ENCODE measurements at places on chromosomes 1 and 21.

DNA sequence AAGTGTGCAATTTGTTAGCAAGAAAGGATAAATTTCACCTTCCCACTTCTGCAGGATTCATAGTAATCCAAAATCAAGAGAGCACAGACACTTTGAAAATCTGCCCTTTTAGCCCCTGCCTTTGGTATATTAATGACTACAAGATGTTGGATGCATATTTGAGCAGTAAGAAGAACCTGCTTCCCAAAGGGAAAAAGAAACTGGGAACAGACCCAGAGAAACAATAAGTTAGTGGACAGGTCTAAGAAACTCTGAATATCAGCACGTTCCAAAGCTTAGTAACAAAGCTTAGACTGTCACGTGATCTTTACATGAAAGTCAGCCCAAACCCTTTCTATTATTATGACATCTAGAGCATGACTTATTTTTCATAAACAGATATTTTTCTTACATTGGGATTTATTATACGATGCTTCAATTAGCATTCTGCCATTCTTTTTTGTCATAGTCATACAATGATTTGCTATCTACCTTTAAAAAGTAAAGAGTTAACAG is 390.9 kb upstream of the ADGRL2 start:
- no peak for DNase-seq

DNA sequence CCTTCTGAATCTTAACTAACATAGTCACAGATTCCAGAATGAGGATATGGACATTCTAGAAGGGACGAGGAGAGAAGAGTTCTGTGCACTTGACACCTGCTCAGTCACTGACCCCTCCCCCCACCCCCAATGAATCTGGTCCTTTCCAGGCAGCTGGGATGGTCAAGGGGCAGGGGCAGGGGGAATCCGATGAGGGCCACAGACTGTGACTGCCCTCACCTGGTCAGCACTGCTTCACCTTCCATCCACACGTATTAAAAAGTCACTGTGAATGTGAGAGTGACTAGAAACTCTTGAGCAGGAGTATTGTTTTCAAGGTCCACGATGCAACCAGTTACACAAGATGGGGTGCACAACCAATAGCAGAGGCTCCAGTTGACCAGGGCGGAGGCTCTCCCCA is 9.5 kb upstream of the PRAMEF12 start:
- DNase-seq = no peak

GRCh38 chr1:201632364-201632952 is 93.5 kb downstream of the NAV1 start:
- DNase-seq = no peak

DNA sequence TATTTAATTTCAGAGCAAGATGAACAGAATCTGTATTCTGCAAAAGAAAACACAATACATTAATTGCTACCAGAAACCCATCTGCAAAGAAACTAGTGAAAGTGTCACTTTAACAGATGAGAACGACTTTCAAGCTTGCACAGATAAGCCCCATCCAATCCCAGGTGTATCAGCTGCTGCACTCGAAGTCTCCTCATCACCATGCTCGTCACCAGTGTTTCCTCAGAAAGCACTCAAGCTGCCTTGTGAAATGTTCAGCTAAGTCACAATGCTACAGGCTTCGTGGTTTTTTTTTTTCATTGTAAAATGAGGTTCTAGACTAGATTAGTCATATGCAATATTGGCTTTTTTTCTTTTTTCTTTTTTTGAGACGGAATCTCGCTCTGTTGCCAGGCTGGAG is 3.3 kb upstream of the TOMM20 start:
- DNase-seq = no peak

GRCh38 chr1:4517186-4517954 is 137.0 kb upstream of the AJAP1 start:
- no peak for DNase-seq

DNA sequence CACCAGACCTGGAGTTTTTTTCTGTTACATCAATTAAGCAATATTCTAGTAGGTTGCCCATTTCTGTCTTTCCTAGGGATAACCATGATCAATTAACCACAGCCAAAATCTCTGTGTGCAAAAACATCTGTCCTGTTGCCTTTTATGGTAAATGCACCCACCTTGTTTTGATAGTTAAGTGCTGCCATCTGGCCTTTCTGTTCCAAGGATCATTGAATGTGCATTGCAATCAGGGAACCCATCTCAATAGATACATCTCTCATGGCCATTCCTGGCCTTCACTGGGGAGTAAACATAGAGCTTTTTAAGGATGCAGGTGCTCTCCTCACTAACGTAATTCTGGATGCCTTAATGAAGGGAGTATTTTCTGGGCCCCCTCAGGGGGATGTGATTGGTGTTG is 111.8 kb upstream of the KIAA1614 start:
- DNase-seq = no peak

DNA sequence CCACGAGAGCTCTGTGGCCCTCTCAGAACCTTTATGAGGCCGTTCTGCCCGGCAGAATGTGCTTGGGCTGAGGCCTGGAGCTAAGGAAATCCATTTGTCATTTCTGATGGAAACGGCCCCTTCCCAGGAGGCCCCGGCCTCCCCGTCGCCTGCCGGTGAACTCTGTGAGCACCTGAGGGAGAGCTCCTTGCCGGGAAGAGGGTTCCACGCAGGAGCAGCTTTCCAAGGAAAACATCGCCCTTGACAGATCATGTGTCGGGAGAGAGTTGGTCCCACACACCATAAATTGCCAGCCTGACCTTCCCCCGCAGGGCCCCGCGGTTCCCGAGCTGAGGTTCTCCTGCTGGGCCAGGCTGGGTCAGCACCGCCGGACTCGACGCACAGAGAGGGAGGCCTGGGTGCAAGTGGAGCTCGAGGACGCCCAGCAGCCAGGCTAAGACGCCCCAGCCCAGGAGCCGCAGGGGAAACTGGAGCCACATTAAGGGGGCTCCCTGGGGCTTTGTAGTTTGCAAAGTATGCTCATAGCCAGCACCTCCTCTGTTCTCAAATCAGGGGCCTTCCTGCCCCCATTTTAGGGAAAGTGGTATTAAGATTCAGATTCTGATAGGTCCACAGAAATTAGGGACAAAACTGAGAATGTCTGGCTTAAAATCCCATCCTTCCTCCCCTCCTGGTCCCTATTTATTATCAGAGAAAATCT is 239.5 kb downstream of the FOXD2 start:
- DNase-seq = no peak

DNA sequence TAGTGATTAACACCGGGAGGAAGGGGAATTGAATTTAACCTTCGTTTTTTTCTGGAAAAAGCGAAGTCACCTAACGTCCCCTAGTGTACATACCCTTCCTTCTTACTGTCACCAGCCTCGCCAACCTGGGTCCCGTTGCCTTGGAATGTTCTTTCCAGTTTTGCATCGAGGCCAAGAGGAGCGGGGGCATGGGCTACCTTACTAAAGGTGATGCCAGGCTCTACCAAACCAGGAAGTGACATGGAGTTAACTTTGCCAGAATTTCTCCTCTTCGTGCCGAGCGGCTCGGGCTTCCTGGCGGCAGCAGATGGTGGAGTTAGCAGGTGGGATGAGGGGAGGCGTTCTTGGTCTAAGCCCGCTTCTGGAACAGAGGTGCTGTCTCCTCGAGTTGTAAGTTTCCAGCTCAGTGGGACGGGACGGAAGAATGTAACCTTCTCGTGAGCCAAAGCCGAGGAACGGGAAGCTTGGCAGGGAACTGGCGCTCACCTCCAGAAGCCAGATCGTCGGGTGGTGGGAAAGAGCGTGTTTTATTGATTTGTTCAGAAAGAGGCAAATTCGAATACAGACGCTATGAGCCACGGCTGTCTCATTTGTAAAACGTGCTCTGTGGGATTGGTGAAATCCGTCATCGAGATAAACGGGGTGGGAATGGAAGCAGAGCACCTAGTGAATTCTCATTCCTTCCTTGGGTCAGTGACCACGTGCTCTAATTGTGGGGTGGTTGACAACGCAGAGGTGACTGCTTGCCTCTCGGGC is 486 bp downstream of the NIPAL3 start:
- DNase-seq = no peak

DNA sequence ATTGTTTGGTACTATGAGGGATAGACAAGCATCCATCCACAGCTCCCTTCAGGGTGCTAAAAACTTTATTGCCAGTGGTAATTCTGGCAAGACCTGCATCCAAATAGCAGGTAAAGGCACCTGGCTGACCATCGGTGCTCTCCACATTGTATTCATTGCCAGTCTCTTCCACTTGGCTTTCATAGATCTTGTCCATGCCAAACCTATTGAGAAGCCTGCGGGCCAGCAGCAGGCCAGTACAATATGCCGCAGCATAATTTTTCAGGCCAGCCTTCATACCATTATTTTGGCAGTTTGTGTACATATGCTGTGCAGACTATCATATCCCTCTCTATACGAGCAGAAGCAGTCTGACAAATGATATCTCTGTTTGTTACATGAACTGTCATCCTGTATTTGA is 70.2 kb downstream of the SWT1 start:
- no peak for DNase-seq

GRCh38 chr1:233993651-233994050 is 89.2 kb downstream of the SLC35F3 start:
- DNase-seq = no peak

- DNase-seq = no peak
Observed at GRCh38 chr1:186055846-186056245, 319.2 kb downstream of the TPR start.

DNA sequence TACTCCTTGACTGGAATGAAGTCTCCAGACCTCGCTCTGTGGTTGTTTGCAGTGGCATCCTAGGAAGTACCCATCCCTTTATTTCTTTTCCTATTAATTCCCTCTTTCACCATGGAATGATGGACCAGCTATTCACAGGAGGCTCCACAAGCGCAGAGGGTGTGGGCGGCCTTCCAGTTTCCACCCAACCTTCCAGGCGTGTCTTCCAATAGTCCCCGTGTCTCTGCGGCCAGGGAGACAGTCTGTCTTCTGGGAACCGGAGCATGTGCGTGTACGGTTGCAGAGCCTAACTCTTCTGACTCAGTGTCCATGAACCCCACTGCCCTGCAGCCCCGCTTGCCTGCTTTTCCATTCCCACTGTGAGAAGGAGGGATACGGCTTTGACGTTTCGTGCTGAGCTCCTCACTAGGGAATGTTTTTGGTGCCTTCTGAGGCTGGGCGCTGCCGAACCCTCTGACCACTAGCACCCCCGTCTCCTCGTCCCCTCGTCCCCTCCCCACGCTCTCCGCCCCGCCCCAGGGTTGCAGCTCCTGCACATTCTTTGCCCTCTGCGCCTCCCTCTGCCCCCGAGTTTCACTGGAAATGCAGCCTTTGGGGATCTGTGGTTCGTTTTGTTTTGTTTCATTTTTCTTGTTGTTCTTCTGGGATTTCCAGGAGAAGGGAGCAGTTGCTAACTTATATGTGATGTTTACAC is 26.3 kb upstream of the FAM3B start:
- no peak for DNase-seq

- DNase-seq = no peak
Observed at GRCh38 chr1:226995365-226996332, 55.6 kb downstream of the COQ8A start.

GRCh38 chr1:244749230-244750016 is 86.0 kb upstream of the COX20 start:
- no peak for DNase-seq

DNA sequence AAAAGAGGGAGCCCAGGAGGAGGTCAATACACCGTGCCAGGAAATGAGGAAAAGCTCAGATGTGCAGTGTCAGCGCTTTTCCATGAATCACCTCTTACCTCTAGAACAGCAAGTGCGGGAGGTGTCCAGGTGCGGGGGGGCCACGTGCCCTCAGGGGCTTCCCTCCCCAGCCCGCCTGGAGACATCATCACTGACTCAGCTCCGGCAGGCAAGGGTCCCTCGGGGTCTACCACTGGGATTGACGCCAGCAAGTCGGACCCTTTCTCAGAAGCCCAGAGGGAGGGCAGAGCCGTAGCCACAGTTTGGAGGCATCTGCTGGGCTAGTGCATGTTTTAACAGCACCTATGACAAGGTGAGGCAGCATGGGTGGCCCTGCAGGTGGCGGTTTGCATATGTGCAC is 67.4 kb upstream of the TRAPPC10 start:
- no peak for DNase-seq

DNA sequence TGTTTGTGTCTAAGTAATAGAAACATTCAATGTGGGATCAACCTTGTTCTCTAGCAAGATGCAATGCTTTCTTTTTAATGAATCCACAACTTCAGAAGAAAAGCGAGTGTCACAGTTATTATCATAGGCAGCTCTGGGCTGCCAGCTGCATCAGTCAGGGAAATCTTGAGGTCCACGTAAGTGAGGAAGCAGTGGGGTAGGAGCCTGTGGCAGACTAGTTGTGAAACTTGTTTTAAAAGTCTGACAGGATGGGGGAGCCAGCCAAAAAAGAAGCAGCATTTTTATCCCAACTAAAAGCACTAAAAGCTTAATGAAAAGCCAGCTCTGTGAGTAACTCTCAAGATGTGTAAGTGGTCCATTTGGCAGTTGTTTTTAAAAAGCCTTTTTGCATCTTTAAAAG is 113.1 kb downstream of the ZNF326 start:
- no peak for DNase-seq

- DNase-seq = no peak
Observed at GRCh38 chr21:42545317-42545716, 31.7 kb downstream of the SLC37A1 start.

DNA sequence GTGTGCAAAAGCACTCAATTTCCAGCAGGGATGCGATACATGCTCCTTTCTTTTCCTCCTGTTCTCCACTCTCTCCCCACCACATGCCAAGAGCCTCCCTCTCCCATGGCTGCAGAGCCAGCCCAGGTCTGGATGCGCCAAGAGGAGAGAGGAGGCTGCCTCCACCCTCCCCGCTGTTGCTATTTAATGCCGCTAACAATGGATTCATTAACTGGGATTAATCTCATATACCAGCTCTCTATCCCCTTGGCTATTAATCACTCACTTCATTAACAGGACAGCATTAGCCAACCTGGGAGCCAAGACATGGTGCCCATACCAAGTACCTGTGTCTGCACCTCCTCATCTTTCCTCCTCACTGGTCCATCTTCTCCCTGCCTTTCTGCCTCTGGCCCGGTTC is 49.1 kb upstream of the SCMH1 start:
- no peak for DNase-seq

DNA sequence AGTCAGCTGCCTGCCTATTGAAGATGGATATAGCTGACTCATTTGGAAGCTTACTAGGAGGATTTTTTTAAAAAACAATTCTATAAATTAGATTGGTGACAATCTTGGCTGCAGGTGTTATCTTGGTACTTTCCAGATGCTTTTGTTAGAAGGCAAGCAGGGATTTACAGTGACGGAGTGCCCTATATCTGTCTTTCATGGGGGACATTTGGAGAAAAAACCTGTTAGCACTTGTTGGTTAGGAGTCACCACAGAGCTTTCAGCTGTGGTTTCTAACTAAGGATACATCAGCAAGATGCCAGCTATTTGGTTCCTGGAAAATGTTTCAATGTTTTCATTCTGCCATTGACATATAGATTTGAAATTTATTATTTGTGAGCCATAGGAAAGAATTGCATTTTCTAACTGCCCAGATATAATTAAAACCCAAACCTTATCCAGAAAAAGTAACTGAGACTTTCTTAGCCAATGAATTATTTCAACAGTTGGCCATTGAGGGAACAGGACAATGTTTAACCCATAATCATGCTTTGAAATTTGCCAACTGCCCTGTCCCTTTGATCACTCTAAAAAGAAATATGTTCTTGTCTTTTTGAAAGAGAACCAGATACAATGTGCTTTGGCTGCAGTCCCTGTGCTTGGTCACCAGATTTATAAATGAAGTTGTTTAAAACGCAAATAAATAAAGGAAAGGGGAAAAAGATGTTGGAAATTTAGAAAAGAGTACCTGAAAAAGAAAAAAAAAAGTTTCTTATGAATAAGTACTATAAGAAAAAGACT is 761.0 kb upstream of the CXADR start:
- DNase-seq = no peak
